ENCODE measurements at places on chromosomes 16 and 17.

DNA sequence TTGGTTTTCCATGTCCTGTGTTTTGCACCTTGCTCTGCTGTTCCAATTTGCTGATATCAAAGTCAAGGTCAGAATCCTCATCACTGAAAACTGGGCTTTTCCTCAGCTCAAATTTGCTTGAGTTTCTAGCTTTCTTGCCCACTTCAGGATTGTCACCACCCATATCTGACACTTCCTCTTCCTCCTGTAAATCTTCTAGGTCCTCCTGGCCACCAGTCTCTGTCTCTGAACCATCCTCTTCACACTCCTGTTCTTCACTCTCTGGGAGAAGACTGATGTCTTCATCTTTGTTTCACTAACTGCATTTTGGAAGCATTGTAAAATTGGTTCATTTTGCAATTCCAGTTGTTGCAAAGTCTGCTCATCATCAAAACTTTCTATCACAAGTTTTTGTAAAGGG is 63.4 kb upstream of the RBL2 start:
- DNase-seq, result no peak

GRCh38 chr16:87507351-87508069 is 14.7 kb upstream of the ZCCHC14 start:
- DNase-seq, result no peak

DNA sequence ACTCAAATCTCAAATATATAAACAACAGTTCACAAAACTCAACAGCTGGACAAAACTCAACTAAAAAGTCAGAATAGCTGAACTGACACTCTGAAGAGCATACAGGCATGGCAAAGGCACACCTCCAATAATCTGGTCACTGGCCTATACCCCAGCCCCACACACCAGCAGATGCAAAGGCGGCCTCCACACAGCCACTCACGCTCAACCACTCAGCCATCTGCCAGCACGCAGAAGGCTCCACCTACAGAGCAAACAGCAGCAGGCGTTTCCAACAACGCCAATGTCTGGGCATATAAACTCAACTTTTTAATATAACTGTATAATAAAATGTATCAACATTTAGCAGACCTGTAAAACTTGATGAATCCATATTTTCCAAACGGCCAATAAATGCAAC is 17.2 kb downstream of the USP7 start:
- no peak for DNase-seq

- DNase-seq, result no peak
Observed at GRCh38 chr17:79340333-79341221, 266.0 kb downstream of the ENGASE start.

GRCh38 chr16:2786061-2786825 is 1.1 kb downstream of the PRSS33 start:
- DNase-seq, result no peak

DNA sequence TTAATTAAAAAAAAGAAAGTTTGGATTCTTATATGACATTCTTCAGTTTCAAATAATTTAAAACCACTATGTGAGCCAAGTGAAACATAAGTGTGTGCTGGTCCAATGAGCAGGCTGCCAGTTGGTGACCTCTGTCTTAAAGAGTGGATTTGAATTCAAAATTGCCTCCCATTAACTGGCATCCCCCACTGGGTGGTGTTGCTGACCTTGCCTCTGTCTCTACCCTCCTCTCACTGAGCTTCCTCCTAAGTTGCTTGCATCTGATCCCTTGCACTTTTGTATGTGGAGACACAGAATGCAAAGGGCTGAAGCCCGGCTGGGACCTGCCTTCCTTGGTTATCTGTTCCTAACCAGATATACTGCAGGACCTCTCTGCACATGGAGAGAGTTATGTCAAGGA is 160.6 kb downstream of the CYLD start:
- no peak for DNase-seq

DNA sequence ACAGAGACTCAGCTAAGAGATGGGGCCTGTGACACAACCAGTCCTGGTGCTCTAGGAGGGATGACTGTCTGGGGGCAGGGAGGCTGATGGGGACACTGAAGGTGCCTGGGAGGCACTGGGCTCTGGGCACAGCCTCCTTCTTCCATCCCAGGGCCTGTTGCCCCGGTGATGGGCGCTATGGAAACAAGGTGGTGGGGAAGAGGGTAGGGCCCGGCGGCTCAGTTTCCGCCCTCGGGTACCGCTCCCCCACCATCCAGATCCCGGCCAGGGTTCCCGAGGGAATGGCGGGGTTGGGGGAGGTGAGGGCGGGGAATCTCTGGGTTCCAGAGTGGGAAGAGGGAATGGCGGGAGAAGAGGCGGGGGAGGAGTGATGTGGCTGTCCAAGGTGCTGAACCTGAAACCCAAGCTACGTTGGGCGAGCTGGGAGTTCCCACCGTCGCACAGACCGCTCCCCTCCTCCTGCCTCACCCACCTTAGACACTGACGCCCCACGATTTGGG is 981 bp downstream of the KCNH4 start:
- no peak for DNase-seq

DNA sequence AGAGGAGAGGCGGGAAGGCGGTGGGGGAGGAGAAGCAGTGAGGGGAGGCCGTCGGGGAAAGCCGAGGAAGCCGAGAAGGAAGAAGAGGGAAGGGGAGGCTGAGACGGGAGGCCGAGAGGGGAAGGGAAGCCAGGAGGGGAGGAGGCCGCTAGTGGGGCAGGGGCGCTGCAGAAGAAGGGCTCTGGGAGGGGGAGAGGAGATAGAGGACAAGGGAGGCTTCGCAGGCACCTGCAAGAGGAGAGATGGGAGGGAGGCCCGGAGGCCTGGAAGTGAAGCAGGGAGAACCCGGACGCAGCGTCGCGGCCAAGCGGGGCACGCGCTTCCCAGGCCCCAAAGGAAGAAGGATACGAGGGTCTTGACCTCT is 2.3 kb downstream of the C17orf58 start:
- DNase-seq, result no peak

GRCh38 chr17:58268774-58269556 is 11.8 kb downstream of the MPO start:
- no peak for DNase-seq

DNA sequence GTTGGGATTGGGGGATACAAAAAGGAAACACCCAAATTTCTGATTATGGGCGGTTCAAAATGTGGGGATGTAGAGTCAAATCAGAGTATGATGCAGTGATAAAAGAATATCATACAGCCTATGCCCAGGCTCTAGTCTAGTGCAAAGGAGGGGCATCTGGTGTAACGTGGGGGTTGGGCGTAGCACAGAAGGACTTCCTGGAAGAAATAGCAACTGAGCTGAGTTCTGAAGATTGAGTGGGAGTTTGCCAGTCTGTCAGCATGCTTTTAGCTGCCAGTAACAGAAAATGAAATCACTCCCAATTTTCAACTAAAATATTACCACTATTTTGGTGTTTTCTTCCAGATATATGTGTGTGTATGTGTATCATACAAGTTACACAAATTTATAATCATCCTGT is 196.9 kb downstream of the SPECC1 start:
- no peak for DNase-seq

- no peak for DNase-seq
Observed at GRCh38 chr16:51734220-51734619, 583.1 kb upstream of the SALL1 start.

- DNase-seq, result no peak
Observed at GRCh38 chr17:32356750-32357149, 6.8 kb downstream of the ZNF207 start.

DNA sequence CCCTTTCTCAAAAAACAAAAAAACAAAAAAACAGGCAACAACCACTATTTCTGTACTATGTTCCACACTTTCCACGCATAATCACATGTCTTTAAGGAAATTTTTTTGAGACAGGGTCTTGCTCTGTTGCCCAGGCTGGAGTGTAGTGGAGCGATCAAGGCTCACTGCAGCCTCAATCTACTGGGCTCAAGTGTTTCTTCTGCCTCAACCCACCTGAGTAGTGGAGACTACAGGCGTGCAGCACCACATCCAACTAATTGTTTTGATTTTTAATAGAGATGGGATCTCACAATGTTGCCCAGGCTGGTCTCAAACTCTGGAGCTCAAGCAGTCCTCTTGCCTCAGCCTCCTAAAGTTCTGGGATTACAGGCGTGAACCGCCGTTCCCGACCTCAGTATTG is 52.6 kb upstream of the BPTF start:
- DNase-seq, result no peak

GRCh38 chr16:86228713-86229112 is 281.6 kb upstream of the FOXF1 start:
- no peak for DNase-seq

GRCh38 chr17:69473841-69474831 is 59.6 kb downstream of the MAP2K6 start:
- no peak for DNase-seq

GRCh38 chr17:40158438-40159013 is 18.2 kb downstream of the CASC3 start:
- no peak for DNase-seq

DNA sequence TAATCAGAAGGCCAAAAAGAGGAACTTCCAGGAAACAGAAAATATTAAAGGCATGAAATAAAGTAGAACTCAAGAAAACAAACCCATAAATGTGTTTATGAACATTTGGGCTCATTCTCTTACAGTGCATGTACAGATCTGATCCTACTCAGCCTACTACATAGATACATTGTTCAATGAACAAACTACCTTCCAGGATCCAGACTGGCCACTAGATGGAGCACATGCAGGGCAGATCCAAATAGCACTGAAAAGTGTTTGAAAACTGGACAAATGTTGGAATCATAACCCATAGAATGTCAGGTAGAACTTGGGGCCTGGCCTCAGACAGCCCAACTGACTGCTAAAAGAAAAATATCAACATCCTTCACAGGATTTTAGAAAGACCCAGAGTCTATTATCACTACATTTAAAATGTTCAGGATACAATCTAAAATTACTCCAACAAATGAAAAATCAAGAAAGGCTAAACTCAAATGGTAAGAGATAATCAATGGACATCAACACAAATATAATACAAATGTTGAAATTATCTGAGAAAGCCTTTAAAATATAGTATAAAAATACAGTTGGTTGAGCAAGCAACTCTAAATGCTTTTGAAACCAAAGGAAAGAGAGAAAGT is 122.4 kb upstream of the NUDT7 start:
- DNase-seq, result no peak

DNA sequence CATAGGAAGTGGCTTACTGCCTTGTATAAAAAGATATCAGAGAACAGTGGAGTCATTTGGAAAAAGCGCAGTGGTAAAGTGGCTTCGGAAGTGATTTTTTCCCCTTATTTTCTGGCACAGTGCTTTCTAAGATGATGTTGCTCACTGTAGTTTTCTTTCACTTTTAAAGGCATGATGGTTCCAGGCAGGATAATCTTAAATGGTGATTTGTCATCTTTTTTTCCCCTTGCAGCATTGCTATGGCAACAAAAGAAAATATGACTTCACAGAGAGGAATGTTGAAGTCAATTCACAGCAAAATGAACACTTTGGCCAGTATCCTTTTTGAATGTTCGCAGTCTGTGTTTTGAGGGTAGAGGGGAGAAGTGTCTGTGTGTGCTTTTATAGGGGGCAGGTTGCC is 42.5 kb downstream of the GOSR1 start:
- DNase-seq, result no peak

GRCh38 chr17:66275651-66276050 is 26.8 kb upstream of the PRKCA start:
- peak; percentile 49 for DNase-seq

DNA sequence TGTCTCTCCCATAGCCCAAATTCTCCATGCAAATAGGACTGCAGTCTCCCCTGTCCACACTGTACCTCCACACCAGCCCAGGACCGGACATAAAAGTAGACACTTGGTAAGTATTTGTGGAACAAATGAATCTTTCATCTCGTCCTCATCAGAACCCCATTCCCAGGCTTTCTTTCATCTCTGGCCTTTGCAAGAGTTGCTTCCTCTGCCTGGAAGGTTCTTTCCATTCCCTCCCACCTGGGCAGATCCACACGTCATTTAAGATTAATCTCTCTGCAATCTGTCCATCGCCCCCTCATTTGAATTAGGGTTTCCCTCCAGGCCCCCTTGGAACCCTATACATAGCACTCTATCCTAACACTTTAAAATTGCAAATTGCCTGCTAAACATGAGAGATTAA is 3.9 kb upstream of the NXPH3 start:
- DNase-seq, result no peak

- no peak for DNase-seq
Observed at GRCh38 chr16:85104821-85105391, 7.4 kb downstream of the CIBAR2 start.

GRCh38 chr16:54867302-54867832 is 63.3 kb upstream of the IRX5 start:
- DNase-seq, result no peak

GRCh38 chr16:4498546-4499195 is 22.5 kb downstream of the HMOX2 start:
- DNase-seq, result no peak

DNA sequence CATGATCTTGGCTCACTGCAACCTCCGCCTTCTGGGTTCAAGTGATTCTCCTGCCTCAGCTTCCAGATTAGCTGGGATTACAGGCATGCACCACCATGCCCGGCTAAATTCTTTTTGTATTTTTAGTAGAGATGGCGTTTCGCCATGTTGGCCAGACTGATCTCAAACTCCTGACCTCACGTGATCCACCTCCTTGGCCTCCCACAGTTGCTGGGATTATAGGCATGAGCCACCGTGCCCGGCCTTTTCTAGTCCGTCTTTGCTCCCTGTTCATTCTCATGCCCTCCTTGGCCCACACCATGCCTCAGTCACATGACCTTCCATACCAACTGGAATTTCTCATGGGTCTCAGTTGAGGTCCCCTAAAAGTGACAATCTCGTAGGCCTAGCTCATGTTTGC is 86.9 kb downstream of the SNX29 start:
- no peak for DNase-seq

GRCh38 chr17:27199948-27200347 is 94.0 kb upstream of the WSB1 start:
- no peak for DNase-seq

DNA sequence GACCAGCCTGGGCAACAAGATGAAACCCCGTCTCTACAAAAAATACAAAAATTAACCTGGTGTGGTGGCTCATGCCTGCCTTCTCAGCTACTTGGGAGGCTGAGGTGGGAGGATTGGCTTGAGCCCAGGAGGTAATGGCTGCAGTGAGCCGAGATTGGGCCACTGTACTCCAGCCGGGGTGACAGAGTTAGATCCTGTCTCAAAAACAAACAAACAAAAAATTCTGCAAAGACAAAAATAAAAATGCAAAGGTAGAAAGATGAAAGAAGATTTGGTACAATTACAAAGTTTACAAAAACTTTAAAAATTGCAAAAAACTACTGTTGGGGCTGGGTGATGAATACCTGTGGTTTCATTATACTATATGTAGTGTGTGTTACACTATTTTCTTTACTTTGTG is 5.5 kb upstream of the CDH1 start:
- DNase-seq, result no peak

DNA sequence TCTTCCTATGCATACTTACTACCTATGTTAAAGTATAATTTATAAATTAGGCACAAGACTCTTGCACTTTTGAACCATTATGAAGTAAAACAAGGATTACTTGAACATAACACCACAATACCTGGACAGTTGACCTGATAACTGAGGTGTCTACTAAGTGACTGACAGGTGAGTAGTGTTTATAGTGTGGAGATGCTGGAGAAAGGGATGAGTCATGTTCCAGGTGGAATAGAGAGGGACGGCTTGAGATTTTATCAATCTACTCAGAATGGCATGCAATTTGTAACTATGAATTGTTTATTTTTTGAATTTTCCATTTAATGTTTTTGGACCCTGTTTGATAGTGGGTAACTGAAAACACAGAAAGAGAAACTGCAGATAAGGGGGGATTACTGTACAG is 287.6 kb downstream of the MAP2K6 start:
- DNase-seq, result no peak

- no peak for DNase-seq
Observed at GRCh38 chr16:25092441-25092840, 19.1 kb upstream of the LCMT1 start.
